NCI-H2171 treated with DMSO at 0.1 percent for 48 hours (cell line): ENCODE measurements at places on chromosomes 2 and 18.

GRCh38 chr2:3214806-3215404 lies 162.7 kb downstream of the EIPR1 start:
- DNase-seq: no peak

GRCh38 chr2:23135481-23136100 lies 249.4 kb upstream of the KLHL29 start:
- no peak for DNase-seq

- DNase-seq: no peak
Measured at GRCh38 chr2:177535958-177536504, 143.5 kb downstream of the AGPS start.

DNA sequence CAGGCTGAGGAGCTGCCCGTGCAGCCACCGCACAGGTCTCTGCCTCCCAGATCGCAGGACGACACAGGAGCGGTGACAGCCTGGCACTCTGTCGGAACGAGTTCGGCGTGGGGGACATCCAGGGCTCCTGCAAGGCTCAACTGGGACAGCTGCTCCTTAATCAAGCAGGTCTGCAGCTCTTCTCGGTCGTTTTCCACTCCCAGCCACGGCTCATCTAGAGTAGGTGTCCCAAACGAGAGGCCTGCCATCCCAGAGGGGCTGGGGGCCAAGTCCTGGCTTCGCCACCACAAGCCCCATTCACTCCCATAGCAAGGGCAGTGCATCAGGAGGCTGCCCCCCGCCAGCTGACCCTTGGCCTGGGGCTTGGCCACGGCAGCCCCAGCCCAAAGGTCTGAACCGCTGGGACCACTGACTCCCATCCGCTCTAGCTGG lies 22.5 kb downstream of the PASK start:
- no peak for DNase-seq

DNA sequence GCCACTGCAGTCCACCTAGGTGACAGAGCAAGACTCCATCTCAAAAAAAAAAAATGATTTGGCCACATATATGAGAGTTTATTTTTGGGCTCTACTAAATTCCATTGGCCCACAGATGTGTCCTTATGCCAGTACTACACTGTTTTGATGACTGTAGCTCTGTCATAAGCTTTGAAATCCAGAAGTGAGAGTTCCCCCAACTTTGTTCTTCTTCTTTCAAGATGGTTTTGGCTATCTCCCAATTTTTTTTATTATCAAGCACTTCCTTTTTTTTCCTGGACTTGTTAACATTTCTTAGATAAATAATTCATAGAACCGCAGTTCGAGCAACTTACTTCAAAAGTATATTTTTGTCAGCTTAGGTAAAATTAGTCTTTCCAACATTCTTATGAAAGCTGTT lies 96.9 kb downstream of the TSHZ1 start:
- DNase-seq: no peak

- DNase-seq: no peak
Measured at GRCh38 chr2:65231892-65232477, 4.4 kb downstream of the ACTR2 start.

GRCh38 chr18:31516437-31516836 lies 18.5 kb downstream of the DSG2 start:
- DNase-seq: peak; percentile 82

DNA sequence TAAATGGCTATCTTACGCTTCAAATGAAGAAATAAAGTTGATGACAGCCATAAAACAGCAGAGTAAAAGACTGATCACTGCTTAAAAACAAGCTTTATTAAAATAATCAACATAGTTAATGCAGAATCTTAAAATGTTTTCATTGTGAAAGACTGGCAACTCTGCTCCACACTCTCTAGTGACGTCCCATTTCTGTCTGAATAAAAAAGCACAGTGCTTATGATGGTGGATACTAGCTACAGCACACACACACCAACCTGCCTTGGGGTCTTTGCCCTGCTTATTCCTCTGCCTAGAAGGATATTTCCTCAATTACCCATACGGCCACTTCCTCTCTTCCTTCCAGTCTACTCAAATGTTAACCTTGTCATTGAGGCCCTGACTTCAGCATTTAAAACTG lies 19.1 kb downstream of the C1D start:
- DNase-seq: no peak

DNA sequence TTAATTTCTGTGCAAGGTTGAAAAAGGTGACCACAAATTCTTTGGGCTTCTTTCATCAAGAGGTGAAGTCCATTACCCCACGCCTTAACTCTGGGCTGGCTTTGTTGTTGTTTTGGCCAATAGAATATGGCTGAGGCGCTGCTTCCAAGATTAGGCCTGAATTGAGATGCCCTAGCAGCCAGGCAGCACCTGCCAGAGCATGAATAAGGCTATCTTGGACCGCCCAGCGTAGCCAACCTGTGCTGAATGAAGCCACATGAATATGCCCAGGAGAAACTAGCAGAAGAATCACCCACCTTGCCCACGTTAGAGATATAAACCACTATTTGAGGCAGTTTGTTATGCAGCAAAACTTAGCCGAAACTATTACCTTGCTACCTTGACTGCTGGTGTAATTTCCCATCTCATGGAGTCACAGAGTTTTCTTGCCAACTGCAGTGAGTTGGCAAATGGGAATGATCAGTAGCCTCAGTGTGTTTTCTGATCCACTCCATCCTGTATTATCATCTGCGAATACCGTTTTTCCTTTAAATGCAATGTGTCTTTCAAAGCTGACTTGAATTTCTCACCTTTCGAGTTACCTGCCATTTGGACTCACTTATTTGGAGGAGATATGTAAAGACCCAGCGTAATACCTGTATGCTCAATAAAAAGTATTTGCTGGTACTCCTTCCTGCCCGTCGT lies 679 bp downstream of the TSGA10 start:
- DNase-seq: no peak

GRCh38 chr2:26780203-26780760 lies 5.6 kb upstream of the CENPA start:
- DNase-seq: no peak

DNA sequence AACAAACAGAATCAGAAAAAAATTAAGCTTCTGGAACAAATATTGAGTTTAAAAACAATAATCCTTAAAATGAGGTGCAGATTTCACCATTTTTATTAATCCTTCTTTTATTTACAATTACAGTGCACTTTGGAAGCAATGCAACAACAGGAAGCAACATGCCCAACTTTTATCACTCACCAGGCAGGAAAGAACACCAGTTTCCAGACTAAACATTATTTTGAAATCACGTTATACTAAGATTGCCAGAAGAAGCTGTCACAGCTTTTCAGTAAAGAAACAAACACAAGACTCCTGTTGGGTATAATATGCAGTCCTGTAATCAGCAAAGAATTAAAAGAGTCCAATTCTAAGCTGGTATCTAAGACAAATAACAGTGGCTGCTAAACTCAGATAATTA lies 137.9 kb upstream of the ZC3H15 start:
- DNase-seq: no peak

DNA sequence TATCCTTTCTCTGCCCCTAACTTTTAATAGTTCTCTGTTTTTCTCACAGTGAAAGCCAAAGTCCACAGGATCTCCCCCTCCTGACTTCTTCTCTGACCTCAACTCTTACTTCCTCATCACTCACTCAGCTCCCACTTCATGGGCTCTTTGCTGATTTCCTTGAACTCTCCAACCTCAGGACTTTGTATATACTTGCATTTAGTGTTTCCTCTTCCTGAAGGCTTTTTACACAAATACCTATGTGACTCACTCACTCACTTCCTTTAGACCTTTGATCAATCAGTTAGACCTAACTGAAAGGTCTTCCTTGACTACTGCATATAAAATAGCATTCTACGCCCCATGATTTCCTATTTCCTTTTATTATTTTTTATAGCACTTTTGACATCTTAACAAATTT lies 233.1 kb upstream of the MEX3C start:
- no peak for DNase-seq

DNA sequence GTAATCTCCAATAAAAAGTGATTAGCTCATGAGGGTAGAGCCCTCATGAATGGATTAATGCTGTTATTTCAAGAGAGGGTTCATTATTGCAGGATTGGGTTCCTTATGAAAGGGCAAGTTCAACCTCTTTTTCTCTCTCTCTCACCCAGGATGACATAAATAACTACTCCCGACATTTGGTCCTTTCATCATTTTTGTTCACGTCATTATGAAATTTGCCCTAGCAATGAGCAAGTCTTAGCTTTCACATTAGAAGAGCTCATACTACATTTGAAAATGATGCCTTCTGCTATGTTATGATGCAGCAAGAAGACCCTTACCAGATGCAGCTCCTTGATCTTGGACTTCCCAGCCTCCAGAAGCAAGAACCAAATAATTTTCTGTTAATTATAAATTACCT lies 152.5 kb downstream of the ICOS start:
- DNase-seq: no peak

DNA sequence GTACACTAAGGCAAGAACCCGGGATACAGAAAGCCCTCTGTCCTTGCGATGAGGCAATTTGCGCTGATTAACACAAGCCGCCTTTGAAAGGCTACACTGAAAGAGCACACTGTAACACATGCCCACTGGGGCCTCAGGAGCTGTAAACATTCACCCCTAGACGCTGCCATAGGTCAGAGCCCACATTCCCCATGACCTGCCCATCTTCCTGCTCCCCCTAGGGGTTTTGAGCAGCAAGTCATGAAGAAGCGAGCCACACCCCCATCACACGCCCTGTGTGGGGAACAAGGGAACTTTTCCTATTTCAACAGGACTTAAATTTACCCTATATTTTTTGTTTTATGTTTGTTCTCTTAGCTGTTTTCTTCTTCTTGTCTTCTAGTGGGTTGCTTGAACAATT lies 47.8 kb upstream of the SLC4A10 start:
- DNase-seq: peak; percentile 17

DNA sequence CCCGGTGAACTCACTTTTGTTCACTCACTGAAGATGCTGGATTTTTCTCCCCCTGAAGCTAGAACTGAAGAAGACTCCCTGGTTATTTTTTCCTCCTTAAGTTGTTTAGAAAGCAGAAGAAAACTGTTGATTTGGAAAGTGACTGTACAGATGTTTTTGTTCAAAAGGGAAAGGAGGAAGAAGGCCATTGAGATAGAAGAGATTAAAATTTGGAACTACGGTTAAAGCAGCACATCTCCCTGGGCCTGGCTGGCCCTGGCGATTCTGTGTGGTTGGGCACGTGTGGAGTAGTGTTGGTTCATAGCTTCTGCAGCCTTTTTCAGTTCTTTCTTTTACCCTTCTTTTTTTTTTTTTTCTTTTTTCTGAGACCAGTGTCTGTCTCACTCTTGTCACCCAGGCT lies 109.2 kb downstream of the MAP4K4 start:
- no peak for DNase-seq

DNA sequence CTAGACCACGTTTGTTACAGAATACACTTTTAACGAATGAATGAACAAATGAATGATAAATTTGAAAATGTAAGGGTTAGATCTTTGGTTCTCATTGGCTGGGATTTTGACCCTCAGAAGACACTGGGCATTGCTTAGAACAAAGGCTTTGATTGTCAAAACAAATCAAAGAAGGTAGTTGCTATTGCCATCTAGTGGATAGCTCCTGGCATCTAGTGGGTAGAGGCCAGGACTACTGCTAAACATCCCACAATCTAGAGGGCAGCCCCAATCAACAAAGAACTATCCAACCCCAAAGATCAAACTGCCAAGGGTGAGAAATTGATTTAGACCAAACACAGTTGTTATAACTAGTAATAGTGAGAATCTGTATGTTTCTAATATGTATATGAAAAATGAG lies 552.3 kb downstream of the KCNJ3 start:
- peak; percentile 58 for DNase-seq

DNA sequence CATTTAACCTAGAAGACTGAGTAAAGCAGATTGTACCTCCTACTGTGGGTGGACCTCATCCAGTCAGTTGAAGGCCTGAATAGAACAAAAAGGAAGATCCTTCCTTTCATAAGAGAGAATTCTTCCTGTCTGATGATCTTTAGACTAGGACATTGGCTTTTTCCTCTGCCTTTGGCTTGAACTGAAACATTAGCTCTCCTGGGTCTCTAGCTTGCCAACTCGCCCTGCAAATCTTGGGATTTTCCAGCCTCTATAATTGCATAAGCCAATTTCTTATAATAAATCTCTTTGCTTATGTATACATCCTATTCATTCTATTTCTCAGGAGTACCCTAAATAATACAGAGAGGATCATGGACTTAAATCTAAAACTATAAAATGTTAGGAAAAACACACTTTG lies 6.2 kb upstream of the KDSR start:
- DNase-seq: no peak

DNA sequence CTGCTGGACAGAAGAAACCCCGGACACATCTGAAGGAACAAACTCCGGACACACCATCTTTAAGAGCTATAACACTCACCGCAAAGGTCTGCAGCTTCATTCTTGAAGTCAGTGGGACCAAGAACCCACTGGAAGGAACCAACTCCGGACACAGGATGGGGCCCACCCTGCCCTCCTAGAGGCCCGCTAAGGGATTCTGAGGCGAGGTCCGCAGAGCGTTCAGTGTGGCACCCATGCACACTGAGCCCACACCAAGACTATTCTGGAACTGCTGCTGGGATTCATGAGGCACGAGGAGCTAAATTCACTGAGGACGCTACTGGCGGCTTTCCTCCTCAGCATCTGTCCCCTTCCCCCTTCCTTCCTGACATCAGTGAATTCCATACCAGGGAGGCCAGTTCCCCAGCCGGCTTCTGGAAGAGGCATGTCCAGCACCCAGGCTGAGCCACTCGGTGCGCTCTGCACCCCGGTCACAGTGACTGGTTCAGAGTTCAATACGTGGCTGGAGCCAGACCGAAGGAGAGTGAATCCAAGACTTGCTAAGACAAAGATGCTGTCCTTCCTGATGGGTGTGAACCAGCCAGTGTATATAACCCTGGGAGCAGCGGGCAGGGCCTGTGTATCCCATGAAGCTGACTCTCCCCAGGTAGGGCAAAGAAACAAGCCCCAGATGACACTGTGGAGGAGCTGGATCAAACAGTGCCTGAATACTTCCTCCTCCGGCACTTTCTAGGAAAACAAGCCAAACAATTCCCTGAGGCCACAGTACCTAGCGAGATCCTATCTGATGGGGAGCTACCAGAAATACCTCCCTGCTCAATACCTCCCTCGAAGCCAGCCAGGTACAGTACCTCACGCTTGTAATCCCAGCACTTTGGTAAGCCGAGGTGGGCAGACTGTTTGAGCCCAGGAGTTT lies 11.1 kb downstream of the HDAC4 start:
- no peak for DNase-seq

GRCh38 chr2:238104691-238105371 lies 4.7 kb downstream of the ESPNL start:
- DNase-seq: no peak

DNA sequence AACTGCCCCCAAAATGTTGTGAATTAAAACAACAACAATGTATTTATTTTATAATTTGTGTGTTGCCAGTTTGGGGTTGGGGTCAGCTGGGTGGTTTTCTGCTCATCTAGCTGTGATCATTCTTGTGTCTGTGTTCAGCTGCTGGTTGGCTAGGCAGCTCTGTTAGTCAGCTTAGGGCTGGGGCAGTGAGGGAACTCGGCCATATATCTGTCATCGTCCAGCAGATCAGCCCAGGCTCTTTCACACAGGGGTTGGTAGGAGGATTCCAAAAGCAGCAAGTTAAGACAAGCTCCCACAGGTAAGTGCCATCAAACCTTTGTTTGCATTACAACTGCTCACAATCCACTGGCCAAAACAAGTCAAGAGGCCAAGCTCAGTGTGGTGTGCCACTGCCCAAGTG lies 121.5 kb downstream of the LPIN1 start:
- no peak for DNase-seq

- no peak for DNase-seq
Measured at GRCh38 chr2:162490761-162491470, 147.0 kb downstream of the GCA start.

GRCh38 chr18:955384-956066 lies 50.9 kb downstream of the ADCYAP1 start:
- no peak for DNase-seq
